ENCODE measurements at places on chromosomes 11 and 22.

GRCh38 chr22:49856343-49856742, 2.7 kb downstream of the ZBED4 start:
- DNase-seq, result peak; percentile 60

GRCh38 chr22:28440592-28441390, 238.8 kb downstream of the TTC28 start:
- DNase-seq, result no peak

DNA sequence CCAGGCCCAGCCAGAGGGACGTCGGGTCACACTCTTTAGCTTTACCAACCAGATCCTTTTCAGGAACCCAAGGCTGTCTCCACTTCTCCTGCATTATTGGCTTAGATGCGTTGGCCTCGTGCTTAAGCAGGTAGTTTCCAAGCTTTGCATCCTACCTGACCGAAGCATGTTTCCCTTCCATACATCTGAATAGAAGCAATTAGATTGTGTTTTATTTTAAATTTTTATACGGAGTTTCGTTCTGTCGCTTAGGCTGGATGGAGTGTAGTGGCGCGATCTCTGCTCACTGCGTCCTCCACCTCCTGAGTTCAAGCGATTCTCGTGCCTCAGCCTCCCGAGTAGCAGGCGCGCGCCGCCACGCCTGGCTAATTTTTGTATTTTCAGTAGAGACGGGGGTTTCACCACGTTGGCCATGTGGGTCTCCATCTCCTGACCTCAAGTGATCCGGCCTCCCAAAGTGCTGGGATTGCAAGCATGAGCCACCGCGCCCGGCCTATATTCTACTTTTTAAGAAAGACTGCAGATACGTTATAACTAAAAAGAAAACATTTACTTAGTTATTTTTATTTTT, 677 bp downstream of the DYNC2H1 start:
- DNase-seq, result peak; percentile 31

- DNase-seq, result no peak
Measured at GRCh38 chr11:66006891-66007176, 4.5 kb downstream of the BANF1 start.

- no peak for DNase-seq
Measured at GRCh38 chr11:115256397-115257197, 247.6 kb downstream of the CADM1 start.

Measured in tibial artery (tissue), 4 donors.